ENCODE measurements at places on chromosomes 1 and 21. TPM values are rescaled to one million over a fixed set of nuclear protein-coding genes. Genes with fewer than 3 reads are reported as not detected.

- H3K4me1 ChIP-seq = no peaks in the 10 kb centered on the region
- H3K27ac ChIP-seq = no peak overlapping the region
- DNase-seq = no peak
- H3K36me3 ChIP-seq = no peaks in the 10 kb centered on the region
Observed at GRCh38 chr1:240712014-240712731, 100.2 kb upstream of the GREM2 start.

- no peak overlapping the region for H3K4me3 ChIP-seq
- no peaks in the 10 kb centered on the region for H3K27me3 ChIP-seq
Observed at GRCh38 chr1:238581332-238581731, 690.6 kb upstream of the ZP4 start.

- H3K4me3 ChIP-seq = no peak overlapping the region
- no peak overlapping the region for H3K27ac ChIP-seq
- H3K27me3 ChIP-seq = no peaks in the 10 kb centered on the region
- no peak for DNase-seq
- H3K36me3 ChIP-seq = no peaks in the 10 kb centered on the region
Observed at GRCh38 chr1:57210881-57211280, 213.0 kb downstream of the DAB1 start.

The DYRK3 gene
- total RNA-seq = 5.6 TPM

The BNIPL gene
- total RNA-seq = 0.44 TPM

The HCRTR1 gene
- total RNA-seq = not detected

All from right lobe of liver (tissue), 6 donors.